ENCODE measurements at places on chromosomes 1 and 21.

DNA sequence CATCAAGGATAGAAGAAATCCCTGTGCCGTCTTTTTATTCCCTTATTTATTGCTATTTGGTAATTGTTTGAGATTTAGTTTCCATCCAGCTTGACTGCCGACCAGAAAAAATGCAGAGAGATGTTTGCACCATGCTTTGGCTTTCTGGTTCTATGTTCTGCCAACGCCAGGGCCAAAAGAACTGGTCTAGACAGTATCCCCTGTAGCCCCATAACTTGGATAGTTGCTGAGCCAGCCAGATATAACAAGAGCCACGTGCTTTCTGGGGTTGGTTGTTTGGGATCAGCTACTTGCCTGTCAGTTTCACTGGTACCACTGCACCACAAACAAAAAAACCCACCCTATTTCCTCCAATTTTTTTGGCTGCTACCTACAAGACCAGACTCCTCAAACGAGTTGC lies 99.0 kb downstream of the TGFB2 start:
- no peak for DNase-seq

GRCh38 chr1:173429471-173430402 lies 47.4 kb upstream of the PRDX6 start:
- DNase-seq = peak; percentile 35

DNA sequence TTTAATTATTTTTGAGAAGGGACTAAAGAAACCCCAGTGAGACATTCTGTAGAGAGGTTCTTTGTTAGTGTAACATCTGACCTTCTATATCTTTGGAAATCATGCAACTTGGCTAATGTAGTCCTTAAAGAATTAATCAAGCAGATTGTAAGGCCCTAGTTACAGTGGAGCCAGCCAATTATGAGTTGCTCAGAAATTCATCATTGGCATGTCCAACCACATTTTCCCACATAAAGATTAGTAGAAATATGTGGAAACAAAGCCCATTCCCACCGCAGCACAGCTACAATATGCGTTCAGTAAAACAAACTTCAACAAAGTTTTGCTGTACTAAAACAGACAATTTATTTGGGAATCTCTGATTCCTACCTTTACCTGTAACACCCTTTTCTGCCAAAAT lies 27.8 kb downstream of the WNT2B start:
- no peak for DNase-seq

DNA sequence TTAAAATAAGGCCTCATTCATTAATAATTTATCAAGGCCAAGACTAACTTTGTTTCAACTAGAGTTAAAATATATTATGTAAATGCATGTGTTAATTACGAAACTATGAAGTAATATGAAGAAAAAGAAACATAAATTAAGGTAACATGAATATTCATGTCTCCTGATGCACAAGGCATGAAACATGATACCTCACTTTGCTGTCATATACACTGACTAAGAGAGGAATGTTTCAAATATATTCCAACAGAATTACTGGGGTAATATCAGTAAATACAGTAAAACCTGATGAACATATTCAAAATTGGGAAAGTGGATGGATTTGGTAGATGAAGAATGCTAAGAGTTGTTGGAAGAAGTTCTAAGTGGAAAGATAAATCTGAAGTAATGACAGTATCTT lies 274.6 kb downstream of the LRRC7 start:
- DNase-seq = no peak

GRCh38 chr21:43598416-43599120 lies 60.7 kb downstream of the HSF2BP start:
- DNase-seq = no peak

- peak; percentile 49 for DNase-seq
These were observed 15.1 kb downstream of the BLACAT1 start for GRCh38 chr1:205440476-205441317.

DNA sequence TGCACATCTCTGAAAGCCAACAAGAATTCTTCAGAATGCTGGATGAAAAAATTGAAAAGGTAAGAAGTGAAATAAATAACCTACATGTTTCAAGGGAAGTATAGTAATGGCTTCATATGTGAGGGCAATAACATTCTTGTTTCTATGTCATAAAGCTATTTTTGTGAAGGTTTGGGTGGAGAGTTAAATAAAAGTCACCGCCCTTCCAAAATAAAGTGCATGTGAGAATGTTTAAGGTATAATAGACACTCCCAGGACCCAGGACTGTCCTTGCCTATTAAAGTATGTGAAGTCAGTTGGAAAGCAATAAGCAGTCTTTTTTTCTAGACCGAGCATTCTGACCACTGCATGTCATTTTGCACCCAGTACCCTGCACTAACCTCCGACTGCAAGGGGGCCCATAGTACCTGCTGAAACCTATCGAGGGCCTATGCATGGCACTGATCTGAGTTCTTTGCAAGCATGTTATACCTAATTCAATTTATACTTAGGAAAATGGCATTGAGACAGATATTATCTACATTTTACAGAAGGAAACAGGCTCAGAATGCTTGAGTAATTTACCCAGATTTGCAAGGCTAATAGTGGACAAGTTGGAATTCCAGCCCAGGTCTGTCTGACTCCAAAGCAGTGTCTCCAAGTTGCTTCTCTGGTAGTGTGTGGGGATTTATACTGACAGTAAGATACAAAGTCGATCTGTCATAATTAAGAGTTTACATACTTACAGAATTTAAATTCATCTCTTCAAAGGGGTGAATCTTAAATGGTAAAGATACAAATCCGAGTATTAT lies 156.1 kb downstream of the EDEM3 start:
- DNase-seq = no peak

- DNase-seq = no peak
These were observed 12.7 kb upstream of the WDR26 start for GRCh38 chr1:224447251-224447650.

- DNase-seq = no peak
These were observed 19.2 kb downstream of the FMO2 start for GRCh38 chr1:171204296-171204695.

- no peak for DNase-seq
These were observed 506.0 kb downstream of the DPYD start for GRCh38 chr1:97414682-97415312.

DNA sequence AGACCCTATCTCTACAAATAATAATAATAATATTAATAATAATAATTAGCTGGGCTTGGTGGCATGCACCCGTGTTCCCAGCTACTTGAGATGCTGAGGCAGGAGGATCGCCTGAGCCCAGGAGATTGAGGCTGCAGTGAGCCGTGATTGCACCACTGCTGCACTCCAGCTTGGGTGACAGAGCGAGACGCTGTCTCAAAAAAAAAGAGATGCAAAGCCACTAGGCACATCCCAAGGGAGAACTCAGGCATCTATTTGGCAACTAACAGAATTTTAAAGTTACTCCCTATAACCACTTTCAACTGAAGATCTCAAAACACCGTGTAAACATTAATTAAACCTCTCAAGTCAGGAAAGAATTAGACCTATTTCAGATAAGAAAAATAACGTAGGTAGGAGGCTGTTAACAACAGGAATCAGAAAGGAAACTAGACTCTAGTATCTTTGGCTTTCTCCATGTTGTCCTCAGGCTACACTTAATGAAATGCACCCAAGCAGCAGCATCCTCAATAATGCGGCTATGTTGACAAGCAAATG lies 3.7 kb downstream of the RNF19B start:
- DNase-seq = no peak

GRCh38 chr1:21932127-21932526 lies 5.0 kb downstream of the HSPG2 start:
- DNase-seq = no peak

GRCh38 chr1:226887006-226887405 lies 16.6 kb downstream of the PSEN2 start:
- no peak for DNase-seq

- peak; percentile 62 for DNase-seq
These were observed 31.0 kb upstream of the IL10 start for GRCh38 chr1:206803221-206803730.

- no peak for DNase-seq
These were observed 60.4 kb downstream of the KCNN3 start for GRCh38 chr1:154809436-154810413.

DNA sequence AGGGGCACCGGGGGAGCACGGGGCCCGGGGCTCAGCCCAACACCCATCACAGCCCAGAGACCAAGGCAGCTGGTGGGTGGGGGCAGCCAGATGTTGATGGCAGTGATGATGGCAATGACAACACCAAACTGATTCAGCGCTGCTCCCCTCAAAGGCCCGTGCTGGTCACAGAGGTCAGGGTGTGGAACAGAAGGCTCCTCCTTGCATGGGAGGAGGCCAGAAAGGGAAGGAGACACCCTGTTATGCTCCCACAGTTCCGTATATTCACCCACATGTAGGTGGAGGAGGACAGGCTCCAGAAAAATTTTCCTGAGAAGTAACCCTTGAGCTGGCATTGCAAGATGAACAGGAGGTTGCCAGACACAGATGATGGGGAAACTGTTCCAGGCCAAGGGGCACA lies 414 bp downstream of the GUCA2B start:
- DNase-seq = no peak

DNA sequence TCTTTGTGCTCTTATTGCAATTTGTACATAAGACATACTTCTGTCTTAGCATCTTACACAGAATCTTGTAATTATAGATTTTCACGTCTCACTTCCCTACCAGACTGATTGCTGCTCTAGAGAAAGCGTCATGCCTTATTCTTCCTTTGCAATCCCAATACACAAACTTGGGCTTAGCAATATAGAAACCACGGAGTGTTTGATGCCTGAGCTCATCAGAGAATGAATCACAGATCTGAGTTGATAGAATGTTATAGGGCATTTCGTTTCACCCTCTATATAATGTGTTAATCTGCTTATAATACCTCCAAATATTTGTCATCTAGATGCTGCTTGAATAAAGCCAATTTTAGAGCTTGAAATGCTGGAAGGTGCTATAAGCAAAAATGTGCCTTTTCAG lies 6.6 kb downstream of the FMO1 start:
- no peak for DNase-seq

DNA sequence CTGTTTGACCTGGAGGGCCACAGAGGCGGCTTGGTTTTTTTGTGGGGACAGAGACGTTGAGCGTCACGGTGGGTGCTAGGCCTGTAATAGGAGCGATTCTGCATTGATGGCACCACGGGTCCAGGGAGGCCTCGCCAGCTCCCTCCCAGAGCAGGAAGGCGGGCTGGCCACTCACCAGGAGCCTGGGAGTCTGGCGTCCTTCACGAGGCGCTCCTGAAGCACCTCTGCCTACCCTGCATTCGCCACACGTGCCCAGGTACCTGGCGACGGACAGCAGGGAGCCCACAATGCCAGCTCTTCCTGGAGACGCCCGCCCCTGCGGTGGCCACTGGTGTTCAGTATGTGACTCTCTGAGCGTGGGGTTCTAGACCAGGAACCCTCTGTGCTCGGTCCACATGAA lies 69.9 kb upstream of the TRAPPC10 start:
- no peak for DNase-seq

DNA sequence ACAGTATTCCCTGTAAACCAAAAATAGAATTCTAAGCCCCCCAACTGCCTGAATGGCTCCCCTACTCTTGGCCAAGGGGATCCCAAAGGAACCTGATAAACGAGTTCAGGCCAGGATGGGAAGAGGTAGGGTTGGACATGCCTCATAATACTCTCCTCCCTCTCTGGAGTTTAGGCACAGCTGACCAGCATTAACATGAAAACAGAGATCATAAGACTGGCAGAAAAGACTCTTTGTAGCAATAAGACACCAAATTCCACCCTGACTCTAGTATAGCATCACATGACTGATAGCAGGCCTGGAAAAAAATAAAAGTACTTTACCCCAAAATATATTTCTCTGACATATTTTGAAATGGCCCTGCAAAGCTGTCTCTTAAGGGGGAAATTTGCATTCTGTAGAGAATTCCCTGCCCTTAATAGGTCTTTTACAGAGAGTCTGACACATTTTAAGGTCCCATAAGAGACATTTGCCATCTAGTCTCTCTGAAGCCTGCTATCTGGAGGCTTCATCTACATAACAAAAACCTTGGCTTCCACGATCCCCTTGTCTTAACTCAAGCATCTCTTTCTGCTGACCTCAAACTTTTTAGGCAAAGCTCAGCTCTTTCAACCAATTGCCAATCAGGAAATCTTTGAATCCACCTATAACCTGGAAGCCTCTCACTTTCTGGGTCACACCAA lies 55.9 kb downstream of the SIK1 start:
- DNase-seq = no peak

GRCh38 chr1:243312952-243313634 lies 57.3 kb downstream of the SDCCAG8 start:
- DNase-seq = no peak

DNA sequence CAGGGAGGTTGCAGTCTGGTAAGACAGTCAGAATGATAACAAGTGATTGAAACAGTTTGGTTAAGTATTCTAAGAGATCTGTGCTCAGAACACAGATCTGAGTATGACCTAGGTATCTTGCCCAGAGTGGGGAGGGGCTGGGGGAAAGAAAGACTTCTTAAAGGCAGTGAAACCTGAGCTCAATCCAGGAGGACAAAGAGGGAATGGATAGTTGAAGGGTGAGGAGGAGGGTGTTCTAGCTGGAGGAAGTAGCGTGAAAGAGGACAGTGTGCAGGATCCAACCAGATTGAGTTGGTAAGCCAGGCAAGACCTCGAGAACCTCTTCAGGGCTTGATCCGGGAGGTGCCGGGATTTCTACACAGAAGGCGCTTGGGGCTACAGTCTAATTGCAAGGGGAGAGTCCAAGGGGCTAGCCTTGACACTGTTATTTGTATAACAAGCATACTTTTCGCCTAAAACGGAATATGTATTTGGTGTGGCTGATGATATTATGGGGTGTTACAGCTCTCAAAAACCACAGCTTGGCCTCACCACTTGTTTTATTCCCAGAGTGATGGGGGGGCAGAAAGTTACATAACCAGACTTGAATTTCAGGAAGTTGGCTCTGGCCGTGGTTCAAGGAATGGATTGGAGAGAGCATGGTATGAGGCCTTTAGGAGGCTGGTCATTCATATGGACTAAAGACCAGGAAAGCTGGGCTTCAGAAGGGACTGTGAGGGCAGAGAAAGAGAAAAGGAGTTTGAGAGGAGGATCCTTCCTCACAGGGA lies 19.1 kb downstream of the RCSD1 start:
- no peak for DNase-seq

GRCh38 chr1:42961312-42962091 lies 2.8 kb upstream of the SLC2A1 start:
- no peak for DNase-seq

Data from stimulated activated CD4-positive, alpha-beta T cell treated with anti-CD3 and anti-CD28 coated beads, Interleukin-1b, Interleukin-23, amount 100 ng/mL, for 4 hours (primary cell).